ENCODE measurements at places on chromosomes 4 and X.
A peak's percentile ranks its signal among the peaks of the same experiment; 100 is the strongest.

DNA sequence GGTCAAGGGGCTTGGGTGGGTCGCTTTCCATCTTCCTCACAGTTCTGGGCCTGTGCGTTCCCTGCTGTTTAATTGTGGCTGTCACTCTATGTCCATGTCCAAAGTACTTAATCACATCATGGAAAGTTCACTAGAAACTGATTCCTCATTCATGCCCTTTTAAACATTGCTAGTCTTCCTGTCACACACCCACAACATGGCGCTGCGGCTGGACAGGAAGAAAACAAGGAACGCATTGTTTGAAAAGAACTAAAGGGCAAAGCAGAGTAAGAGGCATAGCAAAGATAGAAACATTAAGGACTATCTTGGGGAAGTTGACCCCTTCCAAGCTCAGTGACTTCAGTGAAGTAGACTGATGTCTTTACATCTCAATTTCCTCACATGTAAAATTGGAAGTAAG, 18.4 kb downstream of the PNPLA4 start:
- DNase-seq, result no peak

- no peak for DNase-seq
Observed at GRCh38 chr4:82562564-82562854, 721 bp upstream of the TMEM150C start.

GRCh38 chr4:152308951-152309350, 226.9 kb downstream of the FBXW7 start:
- no peak for DNase-seq

- no peak for DNase-seq
Observed at GRCh38 chr4:179804440-179804839, 2362.2 kb upstream of the AGA start.

DNA sequence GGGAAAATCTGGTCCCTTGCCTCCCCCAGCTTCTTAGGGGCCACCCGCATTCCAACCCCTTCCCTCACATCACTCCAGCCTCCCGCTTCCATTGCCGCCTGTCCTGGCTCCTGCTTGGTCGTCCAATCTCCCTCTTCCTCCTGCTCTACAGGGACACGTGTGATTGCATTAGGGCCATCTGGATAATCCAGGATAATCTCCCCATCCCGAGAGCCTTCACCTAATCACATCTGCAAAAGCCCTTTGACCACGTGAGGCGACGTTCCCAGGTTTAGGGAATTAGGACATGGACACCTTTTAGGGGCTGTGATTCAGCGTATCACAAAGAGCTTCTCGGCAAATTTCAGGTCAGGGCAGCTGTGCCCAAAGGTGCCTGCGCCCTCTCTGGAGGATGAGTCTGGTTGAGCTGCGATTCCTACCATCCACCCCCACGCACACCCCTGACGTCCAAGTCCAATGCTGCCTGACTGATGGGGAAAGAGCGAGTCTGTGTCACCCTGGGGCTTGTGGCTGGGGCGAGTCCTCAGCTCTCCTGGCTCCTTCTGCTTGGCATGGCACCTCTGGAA, 104.6 kb downstream of the PSAPL1 start:
- no peak for DNase-seq

- DNase-seq, result no peak
Observed at GRCh38 chr4:41477181-41477905, 60.6 kb upstream of the LIMCH1 start.

DNA sequence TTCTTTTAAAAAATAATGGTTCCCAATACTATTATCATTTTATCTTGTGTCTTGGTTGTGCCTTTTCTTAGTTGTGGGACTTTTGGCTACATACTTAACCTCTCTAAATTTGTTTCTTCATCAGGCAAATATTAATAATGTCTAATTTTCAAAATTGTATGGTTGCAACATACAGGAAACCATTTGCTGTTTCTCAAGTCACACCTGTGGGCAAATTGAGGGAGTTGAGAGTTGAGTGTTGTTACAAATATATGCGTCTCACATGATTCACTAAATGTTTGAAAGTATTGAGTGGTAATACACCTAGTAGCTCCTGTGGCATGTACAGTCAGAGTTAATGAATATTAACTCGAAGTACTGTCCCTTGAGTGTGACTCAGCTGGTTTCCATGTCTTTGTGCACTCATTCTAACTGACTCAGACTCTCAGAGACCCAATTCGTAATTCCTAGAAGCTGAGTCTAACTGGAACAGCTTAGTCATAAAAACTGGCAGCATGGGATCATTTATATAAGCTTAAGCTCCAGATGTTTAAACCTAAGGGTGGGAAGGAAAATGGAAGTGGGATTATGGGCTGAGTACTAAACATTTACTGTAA, 802.4 kb downstream of the TRIML1 start:
- no peak for DNase-seq

- DNase-seq, result no peak
Observed at GRCh38 chrX:154815274-154815818, 10.1 kb upstream of the MPP1 start.

- DNase-seq, result no peak
Observed at GRCh38 chrX:54820737-54821136, 13.2 kb downstream of the MAGED2 start.

DNA sequence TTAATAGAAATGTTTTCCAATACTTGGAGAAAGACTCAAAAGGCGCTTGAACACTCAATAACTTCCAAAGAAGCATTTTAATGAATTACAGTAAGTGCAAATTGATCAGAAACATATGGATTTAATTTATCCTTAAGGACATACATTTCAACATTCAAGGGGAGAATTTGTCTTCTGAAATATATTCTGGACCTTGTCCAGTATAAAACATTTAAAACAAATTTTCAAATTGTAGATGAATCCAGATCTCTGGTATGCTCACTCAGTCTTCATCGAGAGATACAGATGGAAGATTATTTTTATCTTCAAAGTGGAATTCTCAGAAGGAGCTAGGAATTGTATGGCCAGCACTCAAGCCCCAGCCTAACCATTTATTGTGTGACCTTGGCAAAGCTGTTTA, 310.4 kb downstream of the ZNF674 start:
- DNase-seq, result no peak

DNA sequence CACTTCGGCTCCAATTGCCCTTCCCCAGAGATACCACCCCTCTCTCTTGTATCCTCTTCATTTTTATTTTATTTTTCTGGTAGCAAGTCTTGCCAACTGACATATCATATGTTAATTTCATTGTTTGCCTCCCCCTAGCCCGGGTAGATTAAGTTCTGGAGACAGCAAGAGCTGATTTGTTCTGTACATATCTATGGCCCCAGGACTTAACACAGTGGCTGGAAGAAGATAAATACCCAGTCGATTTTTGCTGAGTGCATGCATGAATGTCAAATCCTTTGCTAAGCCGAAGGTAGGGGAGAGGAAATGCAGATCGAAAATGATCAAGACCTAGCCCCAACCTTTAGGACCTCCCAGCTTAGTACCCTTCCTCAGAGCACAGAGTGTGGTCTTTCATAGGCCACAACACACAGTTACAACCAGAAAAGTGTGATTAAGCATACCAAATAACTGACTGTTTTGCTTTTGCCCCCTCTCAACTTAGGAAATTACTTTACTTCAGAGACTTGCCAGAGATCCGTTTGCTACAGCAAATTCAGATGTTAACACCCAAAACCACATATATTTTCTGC, 58.7 kb upstream of the KLF3 start:
- DNase-seq, result no peak

DNA sequence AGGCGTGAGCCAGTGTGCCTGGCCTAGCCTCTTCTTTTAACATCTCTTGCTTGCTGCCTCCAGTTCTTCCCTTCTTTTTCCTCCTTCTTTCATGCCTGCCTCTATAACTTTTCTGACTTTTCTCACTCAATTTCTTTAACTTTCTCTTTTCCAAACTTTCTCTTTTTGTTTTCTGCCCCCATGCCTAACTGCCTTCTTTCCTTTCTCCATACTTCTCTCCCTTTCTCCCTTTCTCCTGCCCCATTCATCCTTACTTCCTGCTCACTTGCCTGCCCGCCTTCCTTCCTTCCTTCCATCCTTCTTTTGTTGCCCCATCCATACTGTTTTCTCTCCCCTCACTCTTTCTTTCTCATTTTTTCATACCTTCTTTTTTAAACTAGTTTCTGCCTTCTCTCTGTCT, 105.2 kb downstream of the RBMX2 start:
- DNase-seq, result no peak

GRCh38 chr4:47873877-47874541, 36.1 kb upstream of the CORIN start:
- DNase-seq, result no peak

DNA sequence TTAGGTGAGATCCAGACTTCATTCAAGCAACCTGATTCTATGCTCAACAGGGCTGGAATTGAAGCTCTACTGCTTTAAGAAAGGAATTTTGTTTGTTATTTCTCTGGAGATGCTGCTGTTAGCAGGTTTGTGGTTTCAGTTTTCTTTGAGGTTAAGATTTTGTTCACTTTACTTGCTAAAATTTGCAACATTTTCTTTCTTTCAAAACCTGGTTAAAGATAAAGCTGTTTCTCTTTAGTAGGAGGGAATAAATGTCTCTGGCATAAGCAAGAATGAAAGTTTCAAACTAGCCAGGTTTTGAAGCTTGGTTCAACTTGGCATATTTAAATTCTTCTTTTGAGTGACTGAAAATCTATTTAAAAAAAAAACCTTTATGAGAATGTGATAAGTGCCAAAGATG, 660.6 kb upstream of the NR3C2 start:
- DNase-seq, result no peak

DNA sequence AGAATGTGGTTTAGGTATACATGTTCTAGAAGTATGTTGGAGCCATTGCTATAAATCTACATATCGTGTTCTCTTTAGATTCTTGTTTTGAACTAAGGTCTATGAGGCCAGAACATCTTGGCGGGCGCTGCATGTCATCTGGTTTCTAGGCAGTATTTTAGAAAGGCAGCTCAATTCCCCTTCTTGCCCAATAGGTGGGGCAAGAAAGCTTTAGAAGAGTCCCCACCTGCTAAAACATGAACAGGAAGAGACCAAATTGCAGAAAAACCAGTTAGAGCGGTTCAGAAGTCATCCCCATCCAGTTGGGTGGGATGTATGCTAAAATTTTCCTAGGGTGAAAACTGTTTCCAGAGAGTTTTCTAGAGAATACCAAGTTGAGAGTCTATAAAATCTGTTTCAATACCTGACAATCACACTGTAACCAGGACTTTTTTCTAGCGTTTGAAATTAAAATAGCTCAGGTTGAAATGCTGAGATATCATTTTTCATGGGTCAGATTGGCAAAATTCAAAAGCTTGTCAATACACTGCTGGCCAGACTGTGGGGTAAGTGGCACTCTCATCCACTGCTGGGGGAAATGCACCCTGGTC, 17.5 kb upstream of the SH3KBP1 start:
- peak; percentile 35 for DNase-seq

GRCh38 chr4:137610960-137611359, 78.7 kb upstream of the PCDH18 start:
- no peak for DNase-seq

- DNase-seq, result no peak
Observed at GRCh38 chrX:69189576-69190371, 24.5 kb upstream of the PJA1 start.

DNA sequence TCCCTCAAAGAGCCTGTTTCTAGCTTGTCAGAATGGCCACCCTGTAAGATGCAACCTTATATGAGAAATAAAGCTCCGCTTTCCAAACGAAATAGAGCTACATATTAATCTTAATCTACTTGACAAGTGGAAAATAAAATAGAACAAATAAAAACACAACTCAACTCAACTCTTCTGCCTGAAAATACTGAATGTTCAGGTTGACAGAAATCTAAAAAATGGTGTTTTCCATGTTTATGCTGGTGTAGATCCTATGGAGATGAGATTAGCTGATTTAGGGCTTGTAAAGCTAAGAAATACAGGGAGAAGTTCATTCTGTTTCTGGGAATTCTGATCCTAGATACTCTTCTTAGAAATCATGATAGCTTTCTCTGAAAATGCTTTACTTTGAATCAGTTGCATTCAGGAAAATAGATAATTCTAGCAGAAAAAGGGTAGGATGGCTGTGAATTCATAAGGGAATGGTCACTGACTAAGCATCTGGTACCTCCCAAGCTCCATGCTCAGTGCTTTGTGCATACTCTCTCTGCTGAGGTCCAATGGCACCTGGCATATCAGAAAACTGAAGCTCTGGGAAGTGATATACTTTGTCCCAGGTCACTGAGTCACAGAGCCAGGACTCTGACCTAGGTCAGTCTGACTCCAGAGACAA, 89.2 kb upstream of the EXOC1L start:
- no peak for DNase-seq

DNA sequence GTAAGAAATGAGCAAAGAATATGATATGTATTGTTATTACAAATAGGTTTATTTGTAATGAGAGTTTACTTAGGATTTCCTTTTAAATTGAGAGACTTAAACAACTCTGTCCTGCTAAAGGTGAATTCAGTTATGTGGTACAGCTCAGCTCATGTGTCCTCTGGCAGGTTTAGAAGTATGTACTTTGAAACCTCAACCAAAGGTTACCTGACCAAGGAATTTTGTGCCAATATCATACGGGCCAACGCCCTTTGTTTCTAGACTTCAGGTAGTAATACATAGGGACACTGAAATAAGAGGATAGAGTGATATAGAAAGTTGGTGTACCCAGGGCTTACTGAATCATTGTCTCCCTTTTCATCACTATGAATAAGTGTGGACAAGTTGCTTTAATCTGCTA, 25.7 kb downstream of the SLAIN2 start:
- no peak for DNase-seq

DNA sequence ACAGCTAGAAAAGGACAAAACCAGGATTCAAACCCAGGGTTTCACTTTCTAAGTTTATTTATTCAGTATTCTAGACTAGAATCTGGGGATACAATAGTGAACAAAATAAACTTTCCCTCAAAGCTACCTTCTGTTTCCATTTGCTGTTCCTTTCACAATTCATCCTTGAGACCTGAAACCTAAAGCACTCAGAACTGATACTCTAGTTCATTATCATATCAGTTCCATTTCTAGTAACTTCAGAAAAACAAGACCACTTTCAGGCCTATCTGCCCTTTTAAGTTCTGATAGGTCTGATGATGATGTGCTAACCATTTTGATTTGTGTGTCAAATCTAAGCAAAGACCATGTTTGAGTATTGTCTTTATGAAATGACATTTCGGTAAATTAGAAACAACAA, 7.8 kb upstream of the XK start:
- no peak for DNase-seq

DNA sequence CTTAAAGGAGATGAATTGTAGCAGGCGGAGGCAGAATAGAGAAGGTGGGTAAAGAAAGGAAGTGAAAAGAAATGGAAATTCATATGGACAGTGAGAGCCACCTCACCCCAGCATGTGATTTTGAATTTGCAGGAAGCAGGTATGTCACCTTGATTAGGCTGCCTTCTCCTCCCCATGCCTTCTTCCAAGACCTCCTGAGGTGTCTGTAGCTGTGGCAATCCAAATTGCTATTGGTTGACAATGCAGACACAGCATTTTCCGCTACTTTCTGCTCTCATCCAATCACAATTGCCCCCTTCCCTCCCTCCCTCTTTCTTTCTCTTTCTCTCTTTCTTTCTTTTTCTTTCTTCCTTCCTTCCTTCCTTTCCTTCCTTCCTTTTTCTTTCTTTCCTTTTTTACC, 38.5 kb downstream of the RAB33B start:
- DNase-seq, result no peak
